ENCODE measurements at places on chromosomes 2 and 18.

GRCh38 chr2:220695397-220696279 is 876.5 kb downstream of the EPHA4 start:
- DNase-seq = no peak

GRCh38 chr18:26479065-26479680 is 69.2 kb downstream of the KCTD1 start:
- DNase-seq = no peak

GRCh38 chr2:188272121-188272520 is 19.6 kb upstream of the GULP1 start:
- no peak for DNase-seq

DNA sequence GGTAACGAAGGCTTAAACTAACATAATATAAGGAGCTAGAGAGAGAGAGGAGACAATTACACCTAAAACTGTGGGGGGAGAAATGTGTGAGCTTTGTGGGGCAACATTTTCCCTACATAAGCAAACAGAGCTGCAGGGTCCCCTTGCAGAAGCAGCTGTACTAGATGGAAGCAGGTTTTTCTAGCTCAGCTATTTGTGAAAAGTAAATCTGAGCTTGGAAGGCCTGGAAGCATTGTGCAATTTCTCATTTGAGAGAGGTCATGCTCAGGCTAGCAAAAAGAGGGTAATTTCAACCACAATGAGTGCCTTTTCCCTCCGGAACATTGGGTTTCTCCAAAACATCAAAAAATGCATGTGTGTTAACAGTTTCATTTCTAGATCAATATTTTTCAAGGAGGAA is 130.0 kb downstream of the ARL4C start:
- DNase-seq = no peak

DNA sequence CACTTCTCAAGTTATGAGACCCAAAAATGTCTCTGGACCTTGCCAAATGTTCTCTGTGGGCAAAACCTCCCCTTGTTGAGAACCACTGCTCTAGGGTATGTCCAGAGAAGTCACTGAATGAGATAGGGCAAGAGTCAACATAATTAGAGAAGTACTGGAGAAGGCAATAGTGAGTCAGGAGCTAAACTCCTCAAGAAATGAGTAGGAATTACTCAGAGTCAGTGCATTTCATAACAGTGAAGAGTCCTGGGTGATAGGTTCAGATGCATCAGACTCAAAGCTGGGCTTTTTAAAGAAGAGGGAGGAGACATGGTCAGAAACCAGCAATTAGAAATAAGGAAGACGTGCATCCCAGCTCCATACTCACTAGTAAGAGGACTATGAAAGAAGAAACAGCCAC is 38.6 kb upstream of the IHH start:
- no peak for DNase-seq
